ENCODE measurements at places on chromosomes 11 and 22.

- no peak for DNase-seq
These were observed 880.0 kb downstream of the BRD1 start for GRCh38 chr22:48947636-48948035.

DNA sequence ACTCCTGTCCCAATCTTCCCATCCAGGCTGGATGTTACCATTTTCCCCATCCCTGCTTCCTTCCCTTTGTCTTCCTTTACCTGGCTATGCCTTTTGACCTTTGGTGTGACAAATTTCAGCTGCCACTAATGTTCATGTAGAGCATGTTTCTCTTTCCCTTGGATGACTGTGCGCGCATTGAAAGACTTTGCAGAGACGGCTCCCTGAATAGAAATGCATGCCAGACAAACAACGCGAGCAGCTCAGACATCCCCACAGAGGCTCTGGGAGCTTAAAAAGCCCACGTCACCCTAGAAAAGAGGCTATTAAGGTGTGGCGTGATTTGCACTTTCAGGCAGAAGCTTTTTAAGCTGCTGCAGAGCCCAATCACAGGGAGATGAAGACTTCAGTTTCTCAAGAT is 202.0 kb downstream of the NTM start:
- no peak for DNase-seq

GRCh38 chr11:111301004-111301841 is 2.9 kb downstream of the POU2AF3 start:
- no peak for DNase-seq

DNA sequence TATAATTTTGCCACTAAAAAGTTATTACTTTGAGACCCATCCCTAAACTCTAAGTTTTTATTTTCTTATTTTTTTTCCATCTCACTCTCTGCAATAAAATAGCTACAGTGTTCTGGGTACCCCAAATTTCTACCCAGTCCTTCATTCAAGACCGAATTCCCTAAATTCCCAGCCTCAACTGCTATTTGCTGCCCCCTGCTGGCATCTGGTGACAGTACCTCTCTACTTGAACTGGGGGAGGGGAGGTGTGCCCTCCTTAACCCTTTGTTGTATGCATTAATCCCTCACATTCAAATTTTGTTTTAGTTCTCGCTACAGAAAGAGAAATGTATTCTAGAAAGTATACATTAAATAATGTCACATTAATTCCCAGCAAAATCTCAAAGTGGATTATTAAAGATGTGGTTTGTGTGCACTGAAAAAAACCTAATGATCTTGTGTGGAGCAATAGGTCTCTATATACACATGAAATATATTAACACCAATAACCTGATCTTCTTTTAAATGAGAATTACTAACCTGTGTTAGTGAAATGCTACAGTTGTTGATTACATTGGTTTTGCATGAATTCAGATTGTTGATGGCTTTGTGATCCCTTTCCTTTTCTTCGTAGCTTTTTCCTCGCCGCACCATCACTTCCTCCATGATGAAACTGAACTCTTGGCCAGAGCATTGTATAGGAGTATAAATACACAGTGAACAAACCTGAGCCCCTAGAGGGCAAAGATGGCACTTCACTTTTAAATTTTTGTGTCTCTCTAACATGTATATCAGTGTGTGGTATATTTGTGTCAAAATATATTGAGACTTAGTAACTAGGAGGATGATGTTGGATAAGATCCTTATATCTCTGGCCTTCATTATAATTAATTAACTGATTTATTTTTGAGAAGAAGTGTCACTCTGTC is 590.0 kb downstream of the METTL15 start:
- DNase-seq = peak; percentile 71

DNA sequence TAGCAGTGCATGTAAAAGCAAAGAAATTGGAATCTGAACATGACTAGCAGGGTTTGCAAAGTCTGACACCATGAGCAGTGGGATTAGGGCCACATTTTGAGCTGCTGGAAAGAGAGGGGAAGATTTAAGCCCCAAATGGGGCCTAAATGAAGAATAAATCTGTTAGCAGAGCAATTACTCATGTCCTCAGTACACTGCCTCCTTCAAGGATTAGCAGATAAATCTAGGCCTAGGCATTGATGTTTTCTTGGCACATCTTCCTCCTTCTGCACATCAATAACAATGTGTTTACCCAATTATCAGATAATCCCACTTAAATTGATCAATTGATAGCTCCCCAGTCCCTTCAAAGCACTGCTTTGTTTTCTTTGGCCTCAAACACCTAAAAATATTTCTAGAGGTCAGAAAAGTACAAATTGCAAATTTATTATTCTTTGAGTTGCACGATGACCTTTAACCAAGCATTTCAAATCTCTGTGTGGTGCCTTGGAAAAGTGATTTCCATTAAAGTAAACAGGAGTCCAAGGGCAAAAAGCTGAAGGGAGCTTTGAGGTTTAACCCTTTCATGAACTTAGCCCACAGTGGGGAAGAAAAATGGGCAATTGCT is 514.7 kb upstream of the CHORDC1 start:
- peak; percentile 23 for DNase-seq

DNA sequence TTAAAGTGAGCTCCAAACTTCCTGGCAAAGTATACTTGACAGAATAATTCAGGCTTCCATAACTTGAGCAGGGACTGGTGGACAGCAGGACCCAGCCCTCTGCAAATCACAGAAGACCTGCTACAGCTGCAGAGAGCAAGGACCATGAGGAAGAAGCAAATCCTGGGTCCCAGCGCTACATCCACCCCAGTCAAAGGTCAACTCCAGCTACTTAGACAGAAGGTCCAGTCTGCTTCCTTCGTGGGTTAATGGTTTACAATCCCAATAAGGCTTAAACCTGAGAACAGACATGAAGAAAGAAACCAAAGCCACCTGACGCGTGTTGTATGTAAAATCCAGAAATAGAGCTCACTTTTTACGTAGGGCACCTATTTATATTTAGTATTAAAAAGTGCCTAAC is 57.7 kb downstream of the SHANK2 start:
- no peak for DNase-seq

GRCh38 chr11:86627776-86628455 is 44.5 kb downstream of the ME3 start:
- no peak for DNase-seq

GRCh38 chr22:38843201-38843656 is 599 bp downstream of the NPTXR start:
- peak; percentile 95 for DNase-seq

- DNase-seq = peak; percentile 57
These were observed 67.9 kb downstream of the YAP1 start for GRCh38 chr11:102177974-102178631.
